ENCODE measurements at places on chromosomes 4 and X.
A peak's percentile ranks its signal among the peaks of the same experiment; 100 is the strongest.

- DNase-seq = no peak
These were observed 52.6 kb upstream of the PDHA1 start for GRCh38 chrX:19291086-19291485.

GRCh38 chr4:51835855-51836254, 7.1 kb upstream of the DCUN1D4 start:
- DNase-seq = no peak

DNA sequence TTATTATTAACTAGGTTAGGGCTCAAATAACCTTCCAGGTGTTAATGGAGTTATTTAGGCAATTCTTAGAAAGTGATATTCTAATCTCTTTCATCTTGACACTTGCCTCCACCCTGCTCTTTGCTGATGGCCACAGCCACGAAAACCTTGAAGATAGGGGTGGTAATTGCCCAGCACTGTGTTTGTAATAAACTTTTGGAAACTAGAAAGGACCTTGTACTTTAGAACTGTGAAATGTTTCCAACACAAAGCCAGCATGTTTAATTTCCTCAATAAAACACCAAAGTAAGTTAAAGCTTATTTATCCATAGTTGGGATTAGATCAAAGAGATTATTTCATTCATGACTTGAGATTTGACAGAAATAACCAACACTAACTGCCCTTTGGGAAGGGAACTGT, 78.3 kb downstream of the MAOA start:
- DNase-seq = no peak

- DNase-seq = no peak
These were observed 80.3 kb downstream of the SYTL5 start for GRCh38 chrX:38086451-38087215.

DNA sequence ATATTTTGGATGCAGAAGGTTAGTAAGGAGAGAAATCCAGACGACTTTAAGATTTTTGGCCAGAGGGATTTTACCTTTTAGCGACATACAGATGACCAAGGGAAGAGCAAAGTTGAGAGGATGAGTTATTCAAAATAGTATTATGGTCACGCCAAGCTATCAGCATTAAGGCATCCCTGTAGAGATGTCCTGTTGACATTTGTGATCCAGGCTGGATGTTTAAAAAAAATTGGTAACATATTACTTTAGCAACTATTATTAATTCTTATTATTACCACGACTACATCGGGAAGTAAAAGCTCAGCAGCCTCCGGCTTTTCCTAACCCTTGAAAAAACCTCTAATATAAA, 562 bp upstream of the OSTC start:
- DNase-seq = no peak

GRCh38 chr4:26088433-26088928, 174.5 kb downstream of the SMIM20 start:
- DNase-seq = peak; percentile 42
